ENCODE measurements at places on chromosomes 1 and 21. TPM values are rescaled to one million over a fixed set of nuclear protein-coding genes. Genes with fewer than 3 reads are reported as not detected.

The KCNK1 gene
- total RNA-seq: not detected

The MARK1 gene
- not detected for total RNA-seq

The EIF3I gene
- 85.3 TPM for total RNA-seq

The HPCA gene
- 0.70 TPM for total RNA-seq

The ZBTB8B gene
- total RNA-seq: not detected

The BEND5 gene
- total RNA-seq: 1.7 TPM

The RCSD1 gene
- 129 TPM for total RNA-seq

The ZNF593OS gene
- not detected for total RNA-seq

The SLC6A17 gene
- total RNA-seq: not detected

The OR14A2 gene
- total RNA-seq: not detected

The CSMD2 gene
- not detected for total RNA-seq

The CLCA1 gene
- total RNA-seq: not detected

The MX2 gene
- 98.7 TPM for total RNA-seq

The FOXD3 gene
- total RNA-seq: not detected

The LAMC2 gene
- total RNA-seq: not detected

The FABP3 gene
- total RNA-seq: 1.2 TPM

The LHX8 gene
- total RNA-seq: not detected

The TFF3 gene
- total RNA-seq: not detected

The SLC35F3 gene
- total RNA-seq: not detected

The KLHL17 gene
- total RNA-seq: 43.4 TPM

The HCRTR1 gene
- total RNA-seq: not detected

The CPLANE2 gene
- total RNA-seq: 11.5 TPM

The MRPS21 gene
- total RNA-seq: 62.9 TPM

The FAAH gene
- total RNA-seq: 7.7 TPM

The TMEM53 gene
- total RNA-seq: 2.2 TPM

The PRAMEF10 gene
- not detected for total RNA-seq

The MXRA8 gene
- total RNA-seq: 0.35 TPM

The PTPN7 gene
- total RNA-seq: 68.4 TPM

The CAMK2N1 gene
- total RNA-seq: 5.5 TPM

The PTGFR gene
- total RNA-seq: not detected

The PTGER3 gene
- total RNA-seq: not detected

The RAB7B gene
- 0.78 TPM for total RNA-seq

The BRINP2 gene
- total RNA-seq: not detected

The MIER1 gene
- total RNA-seq: 81.3 TPM

The OTUD3 gene
- total RNA-seq: 18.4 TPM

The SPRR2E gene
- total RNA-seq: not detected

The CNR2 gene
- total RNA-seq: not detected

The C1orf185 gene
- not detected for total RNA-seq

Data from CD4-positive, alpha-beta memory T cell (primary cell).